Cerebellum (tissue), 4 donors: ENCODE measurements at places on chromosomes 16 and 17.

- DNase-seq: no peak
These were observed 5.5 kb downstream of the IGFBP4 start for GRCh38 chr17:40448639-40449261.

DNA sequence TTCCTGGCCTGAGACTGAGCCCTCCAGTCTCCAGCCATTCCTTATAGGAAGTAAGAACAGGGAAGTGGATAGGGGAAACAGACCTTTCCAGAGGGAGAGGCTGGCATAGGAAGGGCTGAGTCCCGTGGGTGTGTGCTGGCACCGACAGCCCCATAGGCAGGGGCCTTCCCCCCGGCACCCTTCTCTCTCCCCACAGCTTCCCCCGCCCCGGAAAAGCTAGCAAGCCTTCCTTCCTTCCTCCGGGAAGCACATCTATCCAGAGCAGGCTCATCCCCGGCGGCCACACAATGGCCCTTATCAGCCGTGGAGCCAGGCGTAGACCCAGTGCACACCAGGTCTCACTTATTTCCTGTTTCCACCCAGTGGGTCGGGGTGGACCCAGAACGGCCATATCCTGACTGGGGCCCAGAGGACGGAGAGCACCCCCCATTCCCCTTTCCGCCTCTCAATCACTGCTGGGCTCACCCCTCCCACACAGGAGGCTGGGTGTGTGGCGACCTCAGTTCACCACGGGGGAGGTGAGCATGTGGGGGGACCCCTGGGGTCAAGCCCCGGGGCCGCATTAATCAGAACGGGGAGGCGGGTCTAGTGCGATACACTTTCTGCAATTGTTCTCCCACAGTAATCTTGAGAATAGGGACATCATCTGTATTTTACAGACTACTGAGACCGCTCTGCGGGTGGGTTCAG is 950 bp upstream of the MYO1C start:
- no peak for DNase-seq

DNA sequence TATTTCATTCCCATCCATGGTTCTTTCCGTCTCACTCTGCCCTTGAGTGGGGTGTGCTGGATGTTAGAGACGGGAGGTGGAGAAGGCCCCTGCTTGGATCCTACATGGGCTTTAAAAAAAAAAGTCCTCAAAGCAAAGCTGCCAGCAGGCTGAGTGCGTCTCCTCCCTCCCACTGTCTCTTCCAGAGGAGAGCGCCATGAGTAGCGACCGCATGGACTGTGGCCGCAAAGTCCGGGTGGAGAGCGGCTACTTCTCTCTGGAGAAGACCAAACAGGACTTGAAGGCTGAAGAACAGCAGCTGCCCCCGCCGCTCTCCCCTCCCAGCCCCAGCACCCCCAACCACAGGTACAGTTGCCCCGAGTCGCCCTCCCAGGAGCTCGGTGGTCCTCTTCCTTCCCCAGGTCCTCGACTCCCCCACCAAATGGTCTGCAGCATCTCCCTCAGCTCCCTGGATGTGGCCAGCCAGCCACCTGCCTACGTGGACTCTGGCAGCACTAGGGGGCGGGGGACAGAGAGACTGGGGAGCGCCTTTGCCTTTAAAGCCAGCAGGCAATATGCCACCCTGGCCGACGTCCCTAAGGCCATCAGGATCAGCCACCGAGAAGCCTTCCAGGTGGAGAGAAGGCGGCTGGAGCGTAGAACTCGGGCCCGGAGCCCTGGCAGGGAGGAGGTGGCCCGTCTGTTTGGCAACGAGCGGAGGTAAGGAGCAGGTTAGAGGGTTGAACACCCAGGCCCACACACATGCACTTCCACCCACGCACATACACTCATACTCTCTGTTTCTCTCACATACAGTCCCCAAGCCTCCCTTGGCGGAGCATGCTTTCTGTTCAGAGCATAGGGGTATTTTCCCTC is 68.2 kb downstream of the PLD6 start:
- DNase-seq: peak; percentile 88

- DNase-seq: no peak
These were observed 126.0 kb downstream of the ABCA8 start for GRCh38 chr17:68829211-68829610.

DNA sequence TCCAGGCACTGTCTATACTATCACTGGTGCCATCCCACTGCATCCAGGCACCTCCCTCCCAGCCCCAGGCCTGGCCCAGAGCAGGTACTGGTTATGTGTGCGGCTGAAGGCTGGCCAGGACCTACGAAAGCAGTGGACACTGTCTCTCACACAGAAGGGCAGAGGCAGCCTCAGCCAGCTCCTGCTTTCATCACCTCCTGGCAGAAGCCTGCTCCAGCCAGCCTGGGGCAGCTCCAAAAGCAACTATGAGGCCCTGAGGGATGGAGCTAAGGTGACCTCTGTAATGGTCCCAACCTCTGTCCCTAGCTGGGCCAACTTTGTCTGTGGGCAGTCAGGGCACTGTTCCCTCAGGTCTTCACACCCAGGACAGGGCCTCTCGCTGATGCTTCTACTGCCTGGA is 18.8 kb downstream of the HSD11B2 start:
- no peak for DNase-seq

GRCh38 chr17:55722742-55723487 is at the start of gene TMEM100:
TMEM100 (minus strand) TSS chr17:55722864; CDS start chr17:55721070, 1,794 bp downstream.
- no peak for DNase-seq

DNA sequence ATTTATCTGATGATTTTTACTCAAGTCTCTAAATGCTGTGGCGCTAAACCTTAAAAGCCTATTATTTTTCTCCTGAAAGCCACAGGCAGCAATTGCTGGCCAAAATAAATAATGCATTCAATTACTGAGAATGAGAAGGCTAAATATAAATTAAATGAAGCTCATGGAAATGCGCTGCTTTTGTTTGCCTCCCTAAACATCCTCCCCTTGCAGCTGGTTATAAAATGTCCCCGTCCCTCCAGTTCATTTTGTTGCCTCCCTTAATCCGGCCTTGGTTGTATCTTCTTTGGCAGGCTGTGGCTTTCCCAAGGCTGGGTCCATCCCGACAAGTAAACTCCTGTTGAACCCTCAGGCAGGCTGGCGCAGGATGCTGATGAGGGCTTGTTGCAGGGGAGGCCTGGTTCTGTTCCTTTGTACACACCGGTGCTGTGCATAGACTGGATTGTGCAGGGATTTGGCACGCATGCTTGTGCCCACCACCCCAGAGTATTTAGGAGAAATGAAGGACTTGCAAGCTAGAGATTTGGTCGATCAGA is 62.7 kb downstream of the KNOP1 start:
- DNase-seq: no peak

- DNase-seq: peak; percentile 61
These were observed 122.4 kb upstream of the NLRP1 start for GRCh38 chr17:5706577-5707210.

DNA sequence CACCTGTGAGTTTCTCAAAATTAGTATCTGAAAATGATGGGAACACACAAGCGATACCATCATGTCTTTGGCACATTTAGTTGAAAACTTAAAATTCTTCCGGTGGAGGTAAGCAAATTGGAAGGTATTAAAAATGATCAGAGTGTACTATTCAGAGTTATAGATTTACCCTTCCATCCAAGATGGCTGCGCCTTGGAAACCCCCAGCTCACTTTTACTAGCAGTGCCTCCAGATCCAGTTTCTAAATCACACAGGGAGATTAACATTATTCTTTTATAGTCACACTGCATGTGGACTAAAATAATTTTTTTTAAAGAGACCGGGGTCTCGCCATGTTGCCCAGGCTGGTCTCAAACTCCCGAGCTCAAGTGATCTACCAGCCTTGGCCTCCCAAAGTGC is 15.0 kb downstream of the PITPNC1 start:
- no peak for DNase-seq

- peak; percentile 19 for DNase-seq
These were observed 623 bp upstream of the DDX52 start for GRCh38 chr17:37643869-37644268.

DNA sequence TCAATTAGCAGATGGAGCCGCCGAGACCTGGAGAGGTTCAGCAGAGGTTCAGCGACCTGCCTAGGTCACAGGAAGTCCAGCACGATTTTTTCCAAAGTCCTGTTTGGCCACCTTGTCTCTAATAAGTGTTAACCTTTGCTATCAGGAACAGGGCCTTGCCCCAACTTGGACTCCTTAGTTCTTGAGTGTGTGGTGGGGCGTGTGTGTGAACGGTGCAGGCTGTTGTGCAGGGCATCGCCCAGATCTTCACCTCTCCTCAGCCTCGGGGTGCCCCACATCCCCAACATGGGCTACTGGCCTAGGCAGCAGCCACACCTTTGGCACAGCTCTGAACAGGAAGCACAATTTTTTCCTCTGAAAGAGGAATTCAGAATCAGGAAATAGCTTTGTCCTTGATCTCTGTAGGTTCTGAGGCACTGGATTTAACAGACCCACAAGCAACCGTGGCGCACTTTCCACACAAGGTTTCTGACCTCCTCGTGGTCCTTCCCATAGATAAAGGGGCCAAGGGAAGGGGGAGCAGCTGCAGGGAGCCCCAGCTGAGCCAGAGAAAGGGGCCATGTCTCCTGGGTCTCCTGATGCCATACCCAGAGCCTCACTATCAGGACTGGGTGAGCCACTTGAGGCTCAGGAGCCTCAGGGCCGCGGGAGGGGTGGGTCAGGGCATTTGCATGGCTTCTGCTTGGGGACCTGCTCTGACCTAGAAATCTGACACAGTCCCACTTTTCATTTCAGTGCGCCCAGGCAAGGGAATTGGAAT is 10.4 kb downstream of the MPRIP start:
- no peak for DNase-seq

- DNase-seq: no peak
These were observed 162.3 kb downstream of the UTP18 start for GRCh38 chr17:51422634-51423033.

DNA sequence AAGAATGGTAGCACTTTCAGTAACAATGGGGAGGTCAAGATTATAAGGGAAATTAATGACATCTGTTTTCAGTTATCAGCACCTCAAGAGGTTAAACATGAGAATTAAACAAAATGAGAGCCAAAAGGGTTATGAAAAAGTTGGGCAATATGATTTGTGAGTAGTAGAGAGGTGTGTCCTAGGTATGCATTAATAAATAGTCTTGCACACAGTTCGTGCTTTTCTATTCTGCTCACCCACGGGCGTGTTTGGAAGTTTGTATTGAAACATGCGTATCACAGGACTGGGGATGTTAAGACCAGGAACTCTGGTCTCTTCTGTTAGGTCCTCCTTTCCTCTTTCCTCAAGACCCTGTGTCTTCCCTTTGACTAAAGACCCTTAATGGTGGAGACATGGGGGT is 6.0 kb downstream of the BPTF start:
- DNase-seq: no peak

GRCh38 chr16:81718637-81719036 is 60.5 kb upstream of the PLCG2 start:
- no peak for DNase-seq

DNA sequence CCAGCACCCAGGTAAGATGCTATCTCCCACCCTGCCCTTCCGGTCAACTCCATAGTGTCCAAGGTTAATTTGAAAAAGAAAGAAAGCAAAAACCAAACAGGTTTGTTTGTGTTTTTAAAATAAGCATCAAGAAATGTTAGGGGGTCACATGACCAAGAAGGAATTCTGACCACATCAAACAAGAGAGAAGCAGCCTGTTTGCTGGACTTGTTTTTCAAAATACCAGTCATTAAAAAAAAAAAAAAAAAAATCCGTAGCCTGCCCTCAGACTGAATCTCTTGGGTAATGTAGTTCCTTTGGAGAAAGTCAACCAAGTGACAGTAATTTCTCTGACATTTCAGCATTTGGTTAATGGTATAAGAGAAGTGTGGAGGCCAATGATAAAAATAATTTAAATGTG is 38.4 kb downstream of the HNF1B start:
- DNase-seq: no peak

- DNase-seq: no peak
These were observed 62.1 kb downstream of the ABHD15 start for GRCh38 chr17:29504711-29505110.

DNA sequence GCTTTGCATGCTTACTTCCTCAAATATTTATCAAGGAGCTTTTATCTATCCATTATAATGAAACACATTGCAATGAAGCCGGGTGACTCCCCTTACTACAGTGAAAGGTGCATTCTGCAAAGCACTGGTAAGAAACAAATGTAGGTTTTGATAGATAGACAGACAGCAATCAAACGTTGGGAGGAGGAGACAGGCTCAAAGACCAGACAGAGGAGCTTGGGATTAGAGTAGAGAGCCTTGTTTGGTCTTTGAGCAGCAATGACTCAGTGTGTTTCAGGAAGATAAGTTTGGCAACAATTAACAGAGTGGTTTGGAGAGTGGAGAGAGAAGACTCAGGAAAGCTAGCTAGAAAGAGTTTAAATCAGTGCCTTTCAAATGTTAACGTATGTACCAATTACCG is 68.8 kb downstream of the ZNF18 start:
- DNase-seq: no peak

DNA sequence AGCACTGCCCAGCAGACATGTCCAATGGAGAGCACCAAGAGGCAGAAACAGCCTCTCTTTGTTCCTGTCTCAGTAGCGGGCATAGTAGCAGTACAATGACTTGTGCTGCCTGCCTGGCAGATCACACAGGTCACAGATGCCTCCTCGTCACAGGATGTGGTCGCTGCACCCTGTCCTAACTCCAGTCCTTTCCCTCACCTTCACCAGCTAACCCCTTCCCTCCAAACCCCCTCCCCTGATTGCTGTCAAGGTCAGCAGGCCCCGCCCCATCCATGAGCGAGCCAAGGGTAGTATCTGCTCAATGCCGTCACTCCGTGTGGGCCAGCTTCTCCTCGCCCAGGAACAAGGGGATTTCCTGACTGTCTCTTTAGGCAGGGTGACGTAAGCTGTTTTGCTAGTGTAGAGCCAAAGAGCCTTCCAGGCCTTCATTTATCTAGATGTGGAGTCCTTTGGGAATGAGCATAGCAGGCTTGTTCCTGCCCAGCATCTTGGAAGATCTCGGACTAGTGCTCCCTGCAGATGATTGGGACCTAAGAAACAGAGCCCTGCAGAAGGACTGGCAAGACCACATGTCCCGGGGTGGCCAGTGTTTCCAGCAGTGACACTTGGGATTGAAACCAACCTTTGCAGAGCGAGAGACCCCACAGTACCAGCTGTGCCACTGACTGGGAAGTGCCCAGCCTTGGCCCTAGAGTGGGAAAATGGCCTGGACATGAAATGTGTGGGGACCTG is 75.9 kb upstream of the TNRC6C start:
- DNase-seq: no peak

DNA sequence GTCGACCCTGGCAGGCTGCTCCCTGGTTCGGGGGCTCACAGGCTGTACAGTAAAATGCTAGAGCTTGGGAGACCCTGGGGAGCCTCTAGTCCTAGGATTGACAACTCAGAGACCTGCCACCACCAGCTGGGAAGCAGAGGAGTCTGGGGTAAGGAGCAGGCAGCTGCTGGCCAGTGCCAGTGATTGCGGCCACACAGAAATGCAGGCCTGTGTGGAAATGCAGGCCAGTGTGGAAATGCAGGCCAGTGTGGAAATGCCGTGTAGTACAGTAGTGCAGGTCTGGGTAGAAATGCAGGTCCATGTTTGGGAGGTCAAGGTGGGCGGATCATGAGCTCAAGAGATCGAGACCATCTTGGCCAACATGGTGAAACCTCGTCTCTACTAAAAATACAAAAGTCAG is 23.5 kb downstream of the SGSH start:
- no peak for DNase-seq

GRCh38 chr17:57493625-57494024 is 237.3 kb downstream of the MSI2 start:
- DNase-seq: no peak
